ENCODE measurements at places on chromosomes 16 and 17.
A peak's percentile ranks its signal among the peaks of the same experiment; 100 is the strongest.

- DNase-seq: peak; percentile 87
These were observed 667.4 kb upstream of the SALL1 start for GRCh38 chr16:51818342-51818944.

GRCh38 chr17:58318627-58319172 lies 9.9 kb downstream of the TSPOAP1 start:
- DNase-seq: no peak

DNA sequence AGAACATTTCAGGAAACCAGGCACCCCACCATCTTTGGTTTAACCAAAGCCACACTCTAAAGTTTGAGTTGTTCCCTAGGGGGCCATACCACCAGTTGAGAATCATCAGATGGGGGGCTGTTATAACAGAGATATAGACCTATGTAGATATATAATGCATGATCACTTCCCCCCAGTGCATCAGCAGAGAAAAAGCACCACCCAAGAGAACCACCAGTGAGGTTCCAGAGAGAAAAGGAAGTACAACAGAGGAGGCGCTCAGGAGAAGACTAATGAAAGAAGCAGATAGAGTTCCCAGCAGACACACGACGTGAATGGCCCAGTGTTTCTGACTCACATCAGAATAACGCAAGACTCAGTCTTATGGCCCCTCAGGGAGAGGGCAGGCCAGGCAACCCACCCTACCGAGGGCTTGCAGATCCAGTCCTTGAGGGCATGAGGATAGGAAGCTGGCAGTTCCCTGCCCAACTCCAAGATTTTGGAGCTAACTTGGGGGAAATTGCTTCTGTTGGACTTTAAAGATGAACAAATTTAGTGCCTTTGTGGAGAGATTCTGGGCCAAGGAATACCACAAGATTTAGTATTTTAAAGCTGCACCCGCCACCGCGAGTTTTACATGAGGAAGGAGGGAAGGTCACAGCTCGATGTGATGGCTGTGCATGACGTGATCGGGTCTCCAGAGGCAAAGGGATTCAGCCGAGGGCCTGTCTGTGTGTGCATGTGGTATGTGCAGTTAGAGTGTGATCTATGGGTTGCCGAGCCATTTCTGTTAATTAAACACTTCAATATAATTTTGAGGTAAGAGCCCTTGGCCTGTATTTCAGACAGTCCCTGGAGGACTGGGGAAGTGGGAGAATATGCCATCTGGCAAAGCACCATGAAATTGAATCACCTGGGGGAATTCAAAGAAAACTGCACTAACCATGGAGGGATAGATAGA lies 53.1 kb downstream of the AIPL1 start:
- DNase-seq: no peak

GRCh38 chr17:37527249-37527851 lies 37.7 kb downstream of the DUSP14 start:
- peak; percentile 72 for DNase-seq

DNA sequence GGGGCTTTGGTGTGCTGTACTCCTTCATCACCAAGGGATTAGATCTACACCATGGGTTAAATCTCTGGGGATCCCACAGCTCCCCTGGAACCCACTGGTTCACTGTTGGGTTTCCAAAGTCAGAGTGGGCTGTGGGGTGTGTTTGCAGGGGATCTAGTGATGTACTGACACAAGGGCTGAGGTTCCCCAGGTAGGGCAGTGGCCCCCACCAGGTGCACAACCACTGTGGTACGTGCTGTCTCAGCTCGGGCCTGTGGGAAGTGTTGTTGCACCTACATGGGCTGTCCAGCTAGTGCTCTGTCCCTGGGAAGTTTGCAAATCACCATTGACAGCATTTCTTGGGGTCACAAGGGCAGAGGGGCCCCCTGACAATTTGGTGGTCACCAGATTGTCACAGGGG lies 134.4 kb upstream of the CDH8 start:
- no peak for DNase-seq

- DNase-seq: no peak
These were observed 12.4 kb downstream of the ETV4 start for GRCh38 chr17:43533699-43534098.

GRCh38 chr16:9827062-9827752 lies 355.0 kb downstream of the GRIN2A start:
- DNase-seq: no peak

DNA sequence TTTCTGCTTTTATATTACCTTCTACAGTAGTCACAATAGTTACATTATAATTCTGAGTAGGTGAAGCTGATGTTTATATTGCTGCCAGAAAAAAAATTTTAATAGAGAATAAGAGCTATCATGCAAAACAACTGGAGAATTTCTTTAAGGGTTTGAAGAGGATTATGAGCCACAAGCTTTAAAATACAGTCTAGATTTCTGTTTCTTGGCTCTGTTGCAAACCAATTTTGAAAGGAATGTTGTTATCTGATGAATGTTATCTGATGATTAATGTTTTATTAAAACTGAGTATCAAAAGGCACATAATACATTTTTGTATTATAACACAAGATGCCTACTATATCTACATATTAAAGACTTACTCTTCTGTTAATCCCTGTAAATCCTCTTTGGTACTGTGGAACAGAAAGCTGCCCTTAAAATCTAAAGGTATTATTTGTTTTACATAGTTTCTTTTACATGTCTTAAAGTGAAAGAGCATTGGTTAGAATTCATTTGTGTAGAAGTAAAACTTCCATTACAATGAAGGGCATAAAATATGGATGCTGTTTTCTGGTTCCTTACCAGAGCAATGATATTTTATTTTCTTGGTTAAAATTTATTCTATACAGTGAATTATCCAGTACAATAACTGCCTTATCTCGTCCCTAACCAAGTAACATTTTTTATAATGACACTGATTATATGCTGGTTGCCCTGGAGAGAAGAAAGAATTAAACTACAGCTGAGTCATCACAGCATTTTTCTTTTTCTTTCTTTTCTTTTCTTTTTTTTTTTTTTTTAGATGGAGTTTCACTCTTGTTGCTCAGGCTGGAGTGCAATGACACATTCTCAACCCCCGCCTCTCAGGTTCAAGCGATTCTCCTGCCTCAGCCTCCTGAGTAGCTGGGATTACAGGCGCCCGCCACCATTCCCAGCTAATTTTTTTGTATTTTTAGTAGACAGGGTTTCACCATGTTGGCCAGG lies 205.7 kb downstream of the TANC2 start:
- DNase-seq: no peak

- DNase-seq: no peak
These were observed 40.2 kb downstream of the REXO5 start for GRCh38 chr16:20846551-20846950.

GRCh38 chr17:83052241-83052564 lies 27.2 kb upstream of the METRNL start:
- no peak for DNase-seq

GRCh38 chr16:25796239-25796638 lies 104.5 kb downstream of the HS3ST4 start:
- DNase-seq: no peak

GRCh38 chr17:3857261-3858105 lies 11.4 kb upstream of the NCBP3 start:
- peak; percentile 55 for DNase-seq

DNA sequence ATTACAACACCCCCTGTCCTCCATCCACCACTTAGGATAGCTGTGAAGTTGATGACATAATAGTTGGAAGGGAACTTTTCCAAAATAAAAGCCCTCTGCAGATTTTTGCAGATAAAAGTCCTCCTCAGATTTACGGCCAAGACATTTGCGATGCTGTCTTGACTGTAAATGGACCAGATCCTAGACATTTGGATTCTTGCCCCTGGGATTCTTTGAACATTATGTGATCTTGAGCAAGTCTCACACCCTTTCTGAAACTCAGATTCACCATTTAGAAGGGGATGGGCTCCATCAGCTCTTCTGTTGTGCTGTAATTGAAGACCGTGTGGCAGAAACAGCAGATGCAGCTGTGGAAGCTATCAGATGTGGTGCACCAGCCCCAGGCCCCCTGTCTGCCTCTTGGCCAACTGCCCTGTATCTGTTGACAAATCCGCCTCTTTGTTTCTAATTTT lies 153.9 kb upstream of the CACNG3 start:
- no peak for DNase-seq

GRCh38 chr17:50818921-50819657 lies 16.3 kb upstream of the WFIKKN2 start:
- no peak for DNase-seq

DNA sequence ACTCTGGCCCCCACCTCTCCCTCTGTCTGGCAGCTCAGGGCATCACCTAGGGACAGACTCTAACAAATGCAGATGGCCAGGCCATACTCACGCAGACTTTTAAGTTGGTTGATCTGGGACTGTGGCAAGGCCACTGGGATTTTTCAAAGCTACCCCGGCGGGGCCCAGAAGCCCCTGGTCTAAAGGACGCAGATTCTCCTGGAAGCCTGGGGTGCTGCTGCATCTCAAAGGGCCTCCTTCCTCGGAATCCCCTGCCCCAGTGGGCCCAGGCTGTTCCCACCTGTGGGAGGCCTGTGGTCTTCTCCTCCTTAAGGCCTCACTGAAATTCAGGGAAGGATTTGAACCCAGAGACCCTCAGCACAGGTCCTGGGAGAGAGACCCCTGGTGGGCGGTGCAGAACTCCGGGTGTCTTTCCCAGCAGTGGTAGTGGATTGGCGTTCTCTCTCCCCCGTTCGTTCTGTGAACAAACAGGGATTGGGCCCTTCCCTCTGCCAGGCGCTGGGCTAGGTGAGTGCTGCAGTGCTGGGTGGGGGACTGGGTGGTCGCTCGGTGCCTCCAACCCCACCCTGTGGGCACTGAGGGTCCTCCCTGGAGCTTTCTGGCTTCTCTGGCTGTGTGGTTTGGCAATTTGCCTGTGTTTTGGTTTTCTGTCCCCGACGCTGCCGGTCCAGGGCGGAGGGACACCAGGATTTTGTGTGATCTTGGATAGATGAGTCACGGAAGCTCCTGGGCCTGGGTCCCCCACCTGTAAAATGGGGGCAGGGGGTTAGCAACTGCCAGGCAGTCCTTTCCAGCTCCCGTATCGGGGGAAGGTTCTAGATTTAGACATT lies 160.5 kb upstream of the GSE1 start:
- DNase-seq: no peak

GRCh38 chr17:50218771-50219315 lies 17.4 kb upstream of the COL1A1 start:
- DNase-seq: no peak

GRCh38 chr16:29972992-29973383 lies 680 bp upstream of the TAOK2 start:
- no peak for DNase-seq
